ENCODE measurements at places on chromosomes 2 and 18. TPM values are rescaled to one million over a fixed set of nuclear protein-coding genes. Genes with fewer than 3 reads are reported as not detected.

- DNase-seq, result no peak
These were observed 78.8 kb upstream of the FAM136A start for GRCh38 chr2:70380621-70381020.

DNA sequence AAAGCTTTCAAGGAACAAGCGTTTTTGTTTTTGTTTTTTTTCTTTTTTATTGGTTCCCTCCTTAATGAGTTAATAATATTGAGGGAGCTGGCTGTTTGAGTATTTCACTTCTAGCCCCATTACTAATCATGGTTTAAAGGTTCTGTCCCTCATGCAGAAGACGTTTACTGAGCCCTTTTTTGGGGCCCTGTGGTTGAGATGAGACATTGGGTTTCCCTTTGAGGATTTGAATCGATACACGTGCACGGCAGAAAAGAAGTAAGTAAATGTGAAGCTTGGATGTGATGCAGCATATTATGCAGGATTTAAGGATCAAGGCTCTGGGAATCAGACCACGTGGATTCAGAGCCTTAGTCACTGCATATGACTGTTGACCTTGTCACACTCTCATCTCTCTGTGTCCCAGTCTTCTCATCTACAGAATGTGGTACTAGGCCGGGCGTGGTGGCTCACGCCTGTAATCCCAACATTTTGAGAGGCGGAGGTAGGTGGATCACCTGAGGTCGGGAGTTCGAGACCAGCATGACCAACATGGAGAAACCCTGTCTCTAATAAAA is 1.0 kb upstream of the CHST10 start:
- no peak for DNase-seq

DNA sequence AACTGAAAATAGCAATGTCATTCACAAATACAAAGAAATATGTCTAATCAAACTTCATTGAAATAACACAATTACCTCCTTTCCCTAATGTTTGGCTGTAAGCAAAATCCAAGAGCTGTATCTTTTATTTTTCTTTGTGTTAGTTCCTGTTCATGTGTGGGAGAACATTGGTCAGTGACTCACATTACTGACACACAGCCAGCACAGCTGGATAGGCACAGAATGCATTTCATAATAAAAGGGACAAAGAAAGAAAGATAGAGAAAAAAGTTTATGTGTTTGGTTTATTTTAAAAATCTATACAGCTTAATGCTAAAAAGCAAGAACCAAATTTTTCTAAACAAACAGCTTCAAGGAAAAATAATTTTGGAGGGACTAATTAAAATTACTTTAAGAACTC is 185.6 kb upstream of the COL3A1 start:
- DNase-seq, result no peak

Gene LBX2
- 0.59 TPM for total RNA-seq

Gene ANKRD30BL
- total RNA-seq, result not detected

Data from T-cell (primary cell).